RCC 7860 (cell line): ENCODE measurements at places on chromosomes 5 and 9.

- no peak for DNase-seq
These were observed 450.8 kb downstream of the NFIB start for GRCh38 chr9:13863112-13863511.

DNA sequence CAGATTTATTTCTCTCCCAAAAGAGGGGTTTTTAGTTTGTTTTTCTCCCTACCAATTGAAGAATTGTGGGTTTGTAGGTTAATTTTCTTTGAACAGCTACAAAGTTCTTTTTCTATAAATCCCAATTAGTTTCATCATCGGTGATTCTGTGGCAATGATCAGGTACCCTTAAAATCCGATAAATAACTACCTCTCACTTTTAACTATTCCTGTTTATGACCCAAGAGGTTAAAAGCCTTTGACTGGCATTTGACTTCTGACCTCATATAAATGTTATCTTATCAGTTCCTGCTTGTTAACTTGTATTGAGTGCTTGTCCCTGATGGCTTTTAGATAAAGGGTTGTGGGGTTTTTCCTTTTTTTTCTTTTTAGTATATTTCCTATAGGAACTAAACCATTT, 124.4 kb upstream of the TMEM161B start:
- no peak for DNase-seq

DNA sequence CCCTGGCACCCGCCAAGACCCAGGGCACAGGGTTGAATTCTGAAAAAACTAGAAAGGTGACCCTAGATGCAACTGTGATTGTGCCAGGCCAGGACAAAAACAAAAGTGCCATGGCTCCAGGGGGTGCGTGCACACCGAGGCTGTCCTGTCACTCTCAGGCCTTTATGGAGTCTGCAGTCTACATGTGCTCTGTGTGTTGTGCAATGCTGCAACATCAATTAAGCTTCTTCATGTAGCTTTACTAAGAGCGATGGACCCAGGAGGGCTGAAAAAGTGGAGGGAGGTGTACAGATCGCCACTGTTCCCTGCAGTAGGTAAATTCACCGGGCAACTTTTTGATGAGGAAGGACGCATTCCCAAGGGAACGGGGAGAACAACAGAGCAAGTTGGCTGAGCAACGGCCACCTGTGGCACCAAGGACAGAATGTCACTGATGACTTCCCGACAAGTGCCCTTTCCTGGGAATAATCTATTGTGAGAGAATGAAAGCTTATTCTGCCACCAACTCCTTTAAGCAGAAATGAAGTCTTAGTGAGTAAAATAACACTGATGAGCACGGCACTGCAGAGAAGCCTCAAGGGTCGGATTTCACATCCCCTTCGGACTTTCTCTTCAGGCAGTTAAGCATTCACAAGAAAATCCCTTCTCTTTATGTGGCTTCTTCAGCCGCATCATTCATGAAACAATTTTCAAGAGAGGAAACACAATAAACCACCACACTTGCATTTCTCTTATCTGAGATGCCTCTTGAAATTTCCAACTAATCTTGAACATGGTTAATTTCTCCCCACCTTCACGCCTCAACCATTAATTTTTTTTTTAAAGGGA, 149.6 kb downstream of the DROSHA start:
- no peak for DNase-seq

GRCh38 chr5:102760815-102761214, 5.7 kb downstream of the PAM start:
- DNase-seq = no peak

- DNase-seq = no peak
These were observed 60.6 kb downstream of the COMMD10 start for GRCh38 chr5:116145416-116145815.

- no peak for DNase-seq
These were observed 116.8 kb upstream of the TNFAIP8 start for GRCh38 chr5:119239119-119239417.

GRCh38 chr5:178330791-178331404, 98.3 kb upstream of the PHYKPL start:
- DNase-seq = no peak

GRCh38 chr9:117073071-117073470, 341.8 kb downstream of the ASTN2 start:
- no peak for DNase-seq

DNA sequence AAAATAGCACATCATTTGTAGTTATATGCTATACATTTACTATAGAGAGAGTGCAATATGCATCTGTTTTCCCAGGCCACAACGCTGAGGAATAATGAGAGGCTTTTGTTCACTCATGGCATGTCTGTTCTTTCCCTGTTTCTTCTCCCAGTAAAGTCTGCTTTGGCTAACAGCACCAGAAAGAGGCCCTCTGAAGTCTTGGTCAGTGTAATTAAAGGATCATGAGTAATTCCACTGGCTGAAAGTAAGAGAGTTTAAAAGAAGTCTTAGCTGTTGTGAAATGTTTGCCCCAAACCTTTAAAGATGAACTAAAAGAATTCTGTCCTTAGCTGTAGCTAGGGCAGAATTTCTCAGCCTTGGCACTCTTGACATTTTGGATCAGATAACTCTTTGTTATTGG, 228.8 kb downstream of the TLE4 start:
- DNase-seq = no peak

DNA sequence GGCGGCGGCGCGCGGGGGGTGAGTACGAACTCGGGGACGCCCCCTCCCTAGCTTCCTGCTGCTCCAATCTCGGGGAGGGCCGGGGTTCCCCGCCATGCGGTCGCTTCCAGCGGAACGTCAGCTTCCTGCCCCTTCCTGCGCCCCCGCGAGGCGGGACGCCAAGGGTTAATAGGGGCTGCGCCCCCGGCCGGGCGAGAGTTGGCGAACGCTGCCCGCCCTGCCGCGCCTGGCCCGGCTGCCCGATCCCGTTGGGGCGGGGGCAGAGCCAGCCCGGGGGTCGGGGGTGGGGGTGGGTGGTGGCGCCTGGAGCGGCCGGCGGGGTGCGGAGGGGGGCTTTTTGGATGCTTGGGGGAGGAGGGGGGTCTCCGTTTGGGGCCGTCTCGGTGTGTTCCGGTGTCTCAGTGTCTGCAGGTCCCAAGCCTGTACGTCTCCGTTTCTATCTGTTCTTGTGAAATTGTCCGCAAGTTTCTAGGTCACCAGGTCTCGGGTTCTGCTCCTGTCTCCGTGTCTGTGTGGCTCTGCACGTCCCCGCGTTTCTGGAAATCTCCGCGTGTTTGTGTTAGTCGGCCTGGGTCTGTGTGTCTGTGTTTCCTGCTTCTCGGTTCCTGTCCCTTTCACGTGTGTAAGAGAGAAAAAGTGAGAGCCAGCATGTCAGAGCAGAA, 789 bp downstream of the COL27A1 start:
- peak; percentile 32 for DNase-seq

DNA sequence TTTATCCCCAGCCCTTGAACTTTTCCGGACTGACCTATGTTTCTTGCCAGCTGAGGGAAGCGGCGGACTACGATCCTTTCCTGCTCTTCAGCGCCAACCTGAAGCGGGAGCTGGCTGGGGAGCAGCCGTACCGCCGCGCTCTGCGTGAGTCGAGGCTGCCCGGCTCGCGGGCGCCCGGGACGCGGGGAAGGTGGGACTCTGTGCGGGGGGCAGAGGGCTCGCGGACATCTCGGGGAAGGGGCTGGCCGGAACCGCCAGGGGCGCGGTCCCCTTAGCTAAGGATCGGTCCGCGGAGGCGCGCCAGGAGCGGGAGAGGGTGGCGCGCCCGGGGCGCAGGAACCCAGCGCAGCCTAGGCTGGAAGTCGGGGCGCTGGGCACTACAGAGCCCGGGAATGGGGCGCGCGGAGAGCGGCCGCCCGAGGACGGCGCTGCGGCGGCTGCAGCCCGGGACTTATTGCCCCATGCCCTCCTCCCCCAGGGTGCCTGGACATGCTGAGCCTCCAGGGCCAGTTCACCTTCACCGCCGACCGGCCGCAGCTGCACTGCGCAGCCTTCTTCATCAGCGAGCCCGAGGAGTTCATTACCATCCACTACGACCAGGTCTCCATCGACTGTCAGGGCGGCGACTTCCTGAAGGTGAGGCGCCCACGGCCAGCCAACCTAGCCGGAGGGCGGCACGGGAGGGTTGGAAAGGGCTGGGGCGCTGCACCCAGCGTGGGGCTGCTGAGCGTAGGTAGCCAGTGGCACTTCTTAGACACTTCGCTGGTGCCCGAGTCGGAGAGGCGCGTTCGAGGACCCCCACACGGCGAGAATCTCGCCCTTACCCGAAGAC, 922 bp downstream of the CRHBP start:
- no peak for DNase-seq

DNA sequence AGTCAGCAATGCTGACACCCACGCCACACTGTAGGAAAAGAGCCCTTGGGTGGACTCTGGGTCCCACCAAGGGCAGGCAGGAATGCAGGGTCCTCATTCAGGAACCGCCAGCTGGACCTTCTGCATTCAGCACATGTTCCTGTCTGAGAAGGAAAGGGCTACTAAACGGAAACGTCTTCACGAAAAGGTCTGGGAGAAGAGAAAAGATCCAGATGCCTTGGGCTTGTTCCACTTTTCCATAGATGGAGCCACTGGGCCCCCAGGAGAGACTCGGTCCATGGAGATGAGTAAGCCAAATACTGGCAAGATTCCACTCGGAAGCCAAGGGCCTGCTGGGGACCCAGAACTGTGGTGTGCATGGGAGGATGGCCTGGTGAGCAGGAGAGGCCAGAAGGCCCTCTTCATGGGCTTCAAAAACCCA, 38.4 kb downstream of the LHFPL2 start:
- DNase-seq = peak; percentile 47

DNA sequence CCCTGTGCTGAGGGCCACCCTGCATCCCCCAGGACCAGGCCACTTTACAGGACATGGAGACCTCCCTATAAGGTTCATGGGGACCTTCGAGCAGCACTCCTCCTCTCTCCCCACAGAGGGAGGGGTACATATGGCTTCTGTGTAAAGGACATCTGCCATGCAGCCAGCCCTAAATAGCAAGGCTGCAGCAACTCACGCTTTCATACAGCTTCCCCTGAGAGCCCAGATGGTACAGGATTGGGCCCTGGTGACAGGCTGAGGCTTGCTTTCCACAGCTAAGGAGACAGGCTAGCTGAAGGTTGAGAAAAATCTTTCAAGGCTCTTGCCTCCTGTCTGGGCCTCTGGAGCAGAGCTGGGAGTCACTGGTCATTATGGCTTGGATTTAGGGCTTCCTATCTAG, 147.0 kb upstream of the ZNF366 start:
- DNase-seq = no peak

GRCh38 chr9:21294364-21294774, 10.7 kb downstream of the IFNA5 start:
- DNase-seq = peak; percentile 36

DNA sequence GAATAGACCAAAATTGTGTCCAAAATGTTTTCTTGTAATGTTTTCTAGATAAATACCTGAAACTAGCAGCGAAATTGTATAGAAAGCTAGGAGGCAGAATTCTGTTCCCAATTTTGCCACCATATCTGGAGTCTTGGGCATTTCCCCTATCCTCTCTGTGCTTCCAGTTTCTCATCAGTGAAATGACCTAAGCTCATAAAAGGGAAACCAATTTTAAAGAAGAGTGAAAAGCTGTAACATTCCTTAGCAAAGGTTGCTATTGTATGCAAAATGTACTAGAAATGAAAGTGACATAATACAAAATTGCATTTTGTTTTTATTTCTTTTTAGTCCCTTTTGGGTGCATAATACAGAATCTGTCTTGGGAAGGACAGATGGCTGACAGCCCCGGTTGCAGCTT, 36.8 kb upstream of the CAST start:
- no peak for DNase-seq

- no peak for DNase-seq
These were observed 78.5 kb upstream of the TGFBR1 start for GRCh38 chr9:99026271-99026955.

DNA sequence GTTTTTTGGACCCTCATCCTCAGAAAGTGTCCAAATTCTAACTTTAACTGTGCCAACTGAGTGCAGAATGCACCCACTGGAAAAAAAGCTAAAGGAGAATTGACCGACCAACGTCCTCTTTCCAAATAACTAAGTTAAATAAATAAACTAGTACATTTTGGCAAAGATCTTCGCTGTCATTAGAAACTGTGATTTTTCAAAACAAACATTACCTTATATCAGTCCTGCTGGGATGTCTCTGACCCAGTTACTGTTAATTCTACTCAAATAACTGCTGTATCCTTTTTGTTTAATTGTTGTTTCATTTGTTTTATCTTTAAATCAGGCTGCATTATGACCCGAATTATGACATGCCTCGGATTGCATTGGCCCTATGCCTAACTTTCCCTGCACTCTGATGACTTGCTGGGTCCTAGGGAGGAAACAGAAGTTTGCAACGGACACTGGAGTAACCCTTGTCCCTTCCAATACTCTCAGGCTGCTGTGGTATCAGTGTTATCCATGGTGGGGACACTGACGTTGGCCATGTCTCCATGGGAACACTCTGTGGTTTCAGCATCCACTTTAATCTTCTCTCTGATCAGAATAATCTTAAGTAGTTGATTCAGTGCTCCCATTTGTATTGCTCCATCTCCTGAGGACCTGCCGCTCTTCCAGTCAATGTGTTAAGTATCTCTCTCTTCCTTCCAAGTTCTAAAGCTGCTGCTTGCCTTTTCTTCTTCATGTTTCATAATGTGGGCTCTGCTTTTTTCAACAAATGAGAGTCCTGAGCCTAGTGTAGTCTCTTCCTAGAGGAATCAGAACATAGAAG, 11.1 kb upstream of the IFNA5 start:
- no peak for DNase-seq

DNA sequence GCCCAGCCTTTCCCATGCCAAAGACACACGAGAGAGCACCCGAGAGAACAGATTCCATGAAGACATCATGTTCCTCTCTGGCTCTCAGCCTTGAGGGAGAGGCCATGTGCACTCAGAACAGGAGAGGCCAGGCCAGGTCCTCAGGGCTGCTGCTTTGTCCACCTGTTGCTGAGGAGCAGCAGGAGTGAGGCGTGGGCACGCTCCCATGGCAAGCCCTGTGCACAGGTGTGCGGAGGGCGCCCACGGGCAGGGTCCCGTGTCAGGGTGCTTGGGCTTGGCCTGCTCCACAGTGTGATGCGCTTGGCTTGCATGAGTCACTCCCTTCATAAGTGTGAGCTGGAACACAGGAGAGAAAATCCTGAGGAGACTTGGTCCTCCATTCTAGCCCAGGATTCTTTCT, 27.4 kb downstream of the ZNF354A start:
- no peak for DNase-seq

DNA sequence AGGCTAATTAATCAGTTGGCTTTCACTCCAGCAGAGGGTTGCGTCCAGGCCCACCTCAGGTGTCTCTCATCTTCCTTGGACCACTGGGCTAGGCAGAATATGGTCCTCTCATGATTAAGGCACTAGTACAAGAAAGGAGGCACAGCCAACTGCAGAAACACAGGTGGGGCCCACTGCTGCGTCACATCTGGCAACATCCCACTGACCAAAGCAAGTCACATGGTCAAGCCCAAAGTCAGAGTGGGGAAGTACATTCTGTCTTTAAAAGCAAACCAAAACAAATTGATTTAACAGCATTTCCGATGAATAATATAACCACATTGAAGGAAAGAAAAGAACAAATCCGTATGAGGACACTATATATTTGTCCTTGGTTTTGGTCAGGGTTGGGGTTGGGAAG, 28.0 kb upstream of the UBTD2 start:
- DNase-seq = no peak
